ENCODE measurements at places on chromosomes 13 and 19. TPM values are rescaled to one million over a fixed set of nuclear protein-coding genes. Genes with fewer than 3 reads are reported as not detected.

CYP2S1 gene
- 17.8 TPM for total RNA-seq

RFPL4AL1 gene
- total RNA-seq: not detected

AMER2 gene
- not detected for total RNA-seq

APOC4 gene
- total RNA-seq: not detected

GPI gene
- 141 TPM for total RNA-seq

TLE2 gene
- total RNA-seq: 2.1 TPM

JAK3 gene
- total RNA-seq: 1.00 TPM

LRG1 gene
- total RNA-seq: not detected

CPT1C gene
- 29.2 TPM for total RNA-seq

NUDT19 gene
- 6.0 TPM for total RNA-seq

KCNJ14 gene
- 0.28 TPM for total RNA-seq

APC2 gene
- 0.28 TPM for total RNA-seq

GNG7 gene
- total RNA-seq: 0.14 TPM

PEG3 gene
- total RNA-seq: 0.85 TPM

ABCA7 gene
- total RNA-seq: 3.8 TPM

KLF5 gene
- total RNA-seq: 0.37 TPM

IGFL2 gene
- not detected for total RNA-seq

ONECUT3 gene
- not detected for total RNA-seq

CGB5 gene
- total RNA-seq: not detected

CGB1 gene
- total RNA-seq: not detected

FFAR2 gene
- not detected for total RNA-seq

MPND gene
- 5.8 TPM for total RNA-seq

FRY gene
- 28.7 TPM for total RNA-seq

C13orf46 gene
- total RNA-seq: 0.28 TPM

ZBTB7A gene
- 13.2 TPM for total RNA-seq

CYP2A6 gene
- total RNA-seq: not detected

KIR2DL3 gene
- total RNA-seq: not detected

ZNF491 gene
- total RNA-seq: 3.0 TPM

RDH8 gene
- total RNA-seq: not detected

COX7A1 gene
- total RNA-seq: 45.4 TPM

U2AF1L4 gene
- 5.5 TPM for total RNA-seq

CEACAM18 gene
- total RNA-seq: not detected

FGF21 gene
- 0.14 TPM for total RNA-seq

TUBB4A gene
- total RNA-seq: not detected

RASAL3 gene
- 0.09 TPM for total RNA-seq

ZNF91 gene
- total RNA-seq: 12.9 TPM

ZNF808 gene
- 18.9 TPM for total RNA-seq

ZNF763 gene
- 2.3 TPM for total RNA-seq

PCP2 gene
- not detected for total RNA-seq

LRRC8E gene
- 6.3 TPM for total RNA-seq

ATP13A1 gene
- total RNA-seq: 21.8 TPM

SKA3 gene
- 2.3 TPM for total RNA-seq

MATK gene
- under 0.01 TPM for total RNA-seq

NXNL1 gene
- total RNA-seq: not detected

COL4A2 gene
- 194 TPM for total RNA-seq

C19orf85 gene
- total RNA-seq: not detected

SIGLEC9 gene
- total RNA-seq: 0.09 TPM

GFY gene
- total RNA-seq: not detected

SLC17A7 gene
- not detected for total RNA-seq

All from smooth muscle cell of bladder (primary cell).